ENCODE measurements at places on chromosomes 2 and 18.

DNA sequence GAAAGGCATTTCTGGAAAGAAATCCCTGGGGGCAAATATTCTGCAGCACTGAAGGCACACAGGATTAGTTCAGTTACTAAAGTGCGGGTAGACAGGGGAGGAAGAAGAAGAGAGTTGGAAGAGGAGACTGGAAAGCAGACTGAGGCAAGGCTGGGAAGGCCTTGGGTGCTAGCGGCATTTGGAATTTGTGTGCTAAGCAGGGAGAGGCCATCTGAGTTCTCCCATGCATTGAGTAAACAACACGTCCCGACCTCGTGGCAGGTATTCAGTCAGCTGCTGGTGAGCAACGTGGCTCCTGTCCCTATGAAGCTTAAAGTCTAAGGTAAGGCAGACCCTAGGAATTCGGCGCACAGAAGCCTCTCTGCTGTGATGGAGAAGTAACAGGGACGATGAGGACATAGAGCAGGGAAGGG is 30.7 kb downstream of the ATP8B1 start:
- DNase-seq = no peak

DNA sequence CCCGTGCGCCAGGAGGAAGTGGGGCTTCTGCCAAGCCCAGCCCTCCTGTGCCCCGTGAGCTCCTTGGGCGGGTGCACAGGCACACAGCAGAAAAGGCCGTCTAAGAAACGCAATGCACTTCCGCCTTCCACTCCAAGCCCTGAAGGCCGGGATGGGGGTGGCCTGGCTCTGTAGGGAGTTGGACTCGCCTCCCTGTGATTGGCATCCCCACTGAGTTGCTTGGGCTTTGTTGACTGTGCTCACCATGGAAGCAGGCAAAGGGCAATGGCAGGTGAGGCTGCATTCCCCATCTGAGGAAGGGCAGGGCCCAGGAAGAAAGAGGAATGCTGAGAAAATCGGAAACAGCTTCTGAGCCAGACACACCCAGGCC is 66.8 kb downstream of the CRACDL start:
- DNase-seq = no peak

DNA sequence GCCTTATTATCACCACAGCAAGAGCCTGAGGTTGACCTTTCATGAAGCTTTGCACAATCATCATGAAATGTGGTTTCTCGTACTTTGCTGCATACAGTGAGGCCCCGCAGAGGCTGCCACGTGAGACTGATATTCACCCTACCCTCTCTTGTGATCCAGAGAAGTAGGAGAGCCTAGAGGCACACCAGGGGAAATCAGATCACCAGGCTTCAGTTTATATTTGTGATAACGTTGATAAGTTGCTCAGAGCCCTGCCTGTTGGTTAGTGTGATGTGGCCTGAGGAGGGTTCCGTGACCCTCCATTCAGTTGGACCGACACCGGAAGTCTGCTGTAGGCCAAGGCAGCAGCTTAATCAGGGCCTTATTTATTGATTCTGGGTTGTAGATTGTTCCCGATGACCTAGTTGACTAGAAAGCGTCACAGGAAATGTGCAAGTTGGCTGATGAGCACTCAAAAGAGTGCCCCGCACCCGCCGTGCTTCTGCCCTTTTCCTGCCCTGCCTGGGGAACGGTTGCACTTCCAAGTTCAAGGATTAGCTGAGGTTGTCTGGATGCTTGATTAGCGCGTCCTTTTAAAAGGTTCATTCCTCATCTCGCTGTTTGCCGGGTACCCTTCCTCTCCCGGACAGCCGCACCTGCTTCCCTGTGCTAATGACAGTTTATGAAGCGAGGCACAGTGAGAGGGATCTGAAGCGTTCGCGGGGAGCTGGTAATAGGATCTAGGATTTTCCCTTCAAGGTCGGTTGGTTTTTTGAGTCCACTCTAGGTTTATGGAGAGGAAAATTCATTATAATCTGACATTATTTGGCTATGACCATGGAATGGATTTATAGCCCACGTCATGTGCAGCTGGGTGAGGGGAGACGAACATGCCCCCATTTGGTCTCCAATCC is 146.4 kb downstream of the SH3RF3 start:
- no peak for DNase-seq

DNA sequence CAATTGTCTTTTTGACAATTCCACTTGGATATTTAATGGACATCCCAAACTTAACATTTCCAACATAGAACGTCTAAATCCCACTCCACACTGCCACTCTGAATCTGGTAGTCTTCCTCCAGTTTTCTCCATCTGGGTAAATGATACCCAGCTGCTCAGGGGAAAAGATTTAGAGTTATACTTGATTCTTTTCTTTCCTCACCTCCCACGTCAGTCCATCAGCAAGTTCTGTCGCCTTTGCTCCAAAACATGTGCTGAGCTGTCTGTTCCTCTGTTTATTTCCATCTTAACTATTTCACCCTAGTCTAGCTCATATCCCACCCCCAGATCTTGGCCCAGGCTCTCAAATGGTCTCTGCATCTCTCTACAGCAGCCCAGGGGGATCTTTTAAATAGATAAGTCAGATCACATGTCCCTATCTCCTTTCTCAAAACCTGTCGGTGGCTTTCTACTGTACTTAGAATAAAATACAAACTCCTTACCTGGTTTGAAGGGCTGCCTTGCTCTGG is 43.4 kb upstream of the GMCL1 start:
- no peak for DNase-seq

GRCh38 chr18:71242981-71243380 is 954.1 kb downstream of the SOCS6 start:
- no peak for DNase-seq

GRCh38 chr18:50472941-50473340 is 86.9 kb upstream of the MAPK4 start:
- DNase-seq = no peak

DNA sequence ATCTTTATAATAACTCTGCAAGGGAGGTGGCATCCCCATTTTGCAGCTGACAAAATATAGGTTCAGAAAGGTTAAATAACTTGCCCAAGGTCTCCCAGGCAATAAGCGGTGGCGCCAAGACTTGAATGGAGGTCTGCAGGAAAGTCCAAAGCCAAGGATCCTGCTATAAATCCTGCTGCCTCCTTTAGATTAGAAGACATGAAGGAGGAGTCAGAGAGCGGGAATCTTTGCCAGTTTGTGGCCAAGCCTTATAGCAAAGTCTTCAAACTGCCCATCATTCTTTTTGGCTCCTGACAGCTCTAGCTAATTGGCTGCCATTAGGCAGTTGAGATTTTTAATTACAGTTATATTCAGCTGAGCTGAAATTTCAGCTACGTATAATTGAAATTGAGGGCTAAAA is 114.3 kb downstream of the C1D start:
- no peak for DNase-seq

- no peak for DNase-seq
These were observed 1.2 kb upstream of the CYP20A1 start for GRCh38 chr2:203237346-203238238.

DNA sequence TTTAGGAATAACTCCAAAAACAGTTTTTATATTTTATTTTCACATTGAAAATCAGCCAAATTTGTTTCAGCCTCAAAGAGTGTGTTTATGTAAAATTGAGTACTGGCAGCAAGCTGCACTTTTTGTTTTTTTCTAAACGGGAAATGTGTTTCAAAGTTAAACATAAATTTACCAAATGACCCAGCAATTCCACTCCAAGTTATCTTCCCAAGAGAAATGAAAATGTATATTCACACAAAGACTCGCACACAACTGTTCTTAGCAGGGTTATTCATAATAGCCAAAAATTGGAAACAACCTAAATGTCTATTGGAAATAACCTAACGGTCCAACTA is 9.3 kb downstream of the ALPK2 start:
- DNase-seq = no peak

Measured in GM04504 (cell line).